ENCODE measurements at places on chromosomes 1 and 21.

DNA sequence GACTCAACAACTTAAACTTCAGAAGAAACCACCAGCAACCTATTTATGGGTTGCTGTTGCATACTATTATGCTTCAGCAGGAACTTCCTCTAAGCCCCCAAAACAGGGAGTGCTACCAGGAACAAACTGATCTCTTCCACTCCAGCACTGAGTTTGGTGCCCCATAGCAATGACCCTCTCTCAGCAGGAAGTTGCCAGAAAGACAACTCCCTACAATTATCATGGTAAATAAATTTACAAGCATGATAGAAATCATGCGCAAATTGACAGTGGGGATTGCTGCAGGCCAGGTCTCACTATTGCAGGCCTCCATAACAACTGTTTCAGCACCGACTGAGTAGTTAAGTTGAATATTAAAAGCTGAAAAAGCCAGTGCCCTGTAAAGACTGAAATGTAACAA lies 180.6 kb downstream of the PLA2G4A start:
- no peak for DNase-seq

- no peak for DNase-seq
These were observed 122.0 kb upstream of the ADGRL2 start for GRCh38 chr1:81678779-81679178.

GRCh38 chr1:234926559-234927311 lies 201.9 kb downstream of the TOMM20 start:
- no peak for DNase-seq

- no peak for DNase-seq
These were observed 36.1 kb downstream of the VN1R5 start for GRCh38 chr1:247291833-247292561.

DNA sequence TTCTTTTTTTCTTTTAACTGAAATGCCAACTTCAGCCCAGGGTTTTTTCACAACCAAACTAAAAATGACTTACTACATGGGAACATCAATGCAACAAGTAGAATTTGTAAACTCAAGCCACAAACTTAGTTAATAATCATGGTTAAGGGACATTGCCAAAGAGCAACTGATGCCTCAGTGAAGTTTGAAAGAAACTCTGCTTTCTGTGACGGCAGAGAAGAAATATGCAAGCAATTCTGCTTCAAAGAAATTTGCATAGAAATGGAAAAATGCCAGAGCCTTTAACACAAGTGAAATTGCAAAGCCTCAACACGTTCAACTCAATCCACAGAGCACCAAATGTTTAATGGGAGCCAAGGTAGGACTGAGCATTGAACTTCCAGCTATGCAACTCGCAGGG lies 5.0 kb upstream of the CHD5 start:
- no peak for DNase-seq

GRCh38 chr1:167761400-167761799 lies 39.6 kb downstream of the MPZL1 start:
- DNase-seq, result no peak

DNA sequence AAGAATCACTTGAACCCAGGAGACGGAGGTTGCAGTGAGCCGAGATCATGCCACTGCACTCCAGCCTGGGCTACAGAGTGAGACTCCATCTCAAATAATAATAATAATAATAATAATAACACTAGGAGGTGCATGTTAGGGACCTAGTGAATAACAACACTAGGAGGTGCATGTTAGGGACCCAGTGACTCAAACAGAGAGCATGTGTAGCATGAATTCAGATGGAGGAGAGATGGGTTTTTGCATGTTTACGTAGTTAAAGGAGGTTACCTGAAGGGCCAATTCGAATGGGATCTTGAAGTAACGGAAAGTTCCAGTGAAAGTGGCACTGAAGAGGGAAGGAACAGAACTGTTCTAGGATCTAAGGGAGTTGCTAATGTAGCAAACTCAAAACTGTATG lies 7.1 kb upstream of the KCNK1 start:
- DNase-seq, result no peak

DNA sequence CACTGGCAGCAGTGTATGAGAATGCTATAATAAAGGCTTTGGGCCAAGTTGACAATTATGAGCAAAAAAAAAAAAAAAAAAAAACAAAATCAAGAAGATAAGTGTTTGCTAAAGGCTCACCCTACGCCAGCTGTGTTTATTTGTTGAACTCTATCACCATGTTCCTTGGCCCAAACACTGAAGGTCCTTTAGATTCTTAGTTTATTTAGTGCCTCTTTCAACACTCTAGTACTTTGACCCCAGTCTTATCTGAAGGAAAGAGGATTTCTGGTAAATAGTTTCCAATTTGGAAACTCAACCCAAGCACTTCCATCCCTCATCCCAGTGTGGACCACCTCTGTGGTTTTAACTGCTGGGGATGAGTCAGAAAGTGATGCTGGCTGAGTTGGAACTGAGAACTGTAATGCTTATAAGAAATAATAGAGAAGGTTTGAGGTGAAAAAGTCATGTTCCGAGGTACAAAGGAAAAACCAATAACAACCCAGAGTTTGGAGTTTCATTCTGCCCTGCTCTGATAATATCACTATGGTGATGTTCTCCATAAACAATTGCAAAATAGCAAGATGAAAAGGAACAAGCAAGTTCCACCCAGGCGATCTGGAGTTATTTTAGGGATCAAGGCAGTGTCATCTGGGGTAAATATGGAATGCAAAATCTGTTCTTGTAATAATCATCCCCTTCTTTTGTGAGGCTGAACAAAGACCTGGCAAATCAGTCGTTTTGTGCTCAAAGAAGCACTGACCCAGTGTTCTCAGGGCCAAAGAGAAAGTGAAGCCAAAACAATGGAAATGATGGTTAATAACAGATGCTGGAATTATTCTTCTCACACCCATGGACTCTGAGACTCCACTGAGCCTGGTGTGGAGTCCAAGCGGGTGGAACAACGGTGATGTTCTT lies 19.7 kb upstream of the CAPZB start:
- DNase-seq, result no peak

GRCh38 chr1:159338018-159338417 lies 35.9 kb downstream of the FCER1A start:
- DNase-seq, result no peak

DNA sequence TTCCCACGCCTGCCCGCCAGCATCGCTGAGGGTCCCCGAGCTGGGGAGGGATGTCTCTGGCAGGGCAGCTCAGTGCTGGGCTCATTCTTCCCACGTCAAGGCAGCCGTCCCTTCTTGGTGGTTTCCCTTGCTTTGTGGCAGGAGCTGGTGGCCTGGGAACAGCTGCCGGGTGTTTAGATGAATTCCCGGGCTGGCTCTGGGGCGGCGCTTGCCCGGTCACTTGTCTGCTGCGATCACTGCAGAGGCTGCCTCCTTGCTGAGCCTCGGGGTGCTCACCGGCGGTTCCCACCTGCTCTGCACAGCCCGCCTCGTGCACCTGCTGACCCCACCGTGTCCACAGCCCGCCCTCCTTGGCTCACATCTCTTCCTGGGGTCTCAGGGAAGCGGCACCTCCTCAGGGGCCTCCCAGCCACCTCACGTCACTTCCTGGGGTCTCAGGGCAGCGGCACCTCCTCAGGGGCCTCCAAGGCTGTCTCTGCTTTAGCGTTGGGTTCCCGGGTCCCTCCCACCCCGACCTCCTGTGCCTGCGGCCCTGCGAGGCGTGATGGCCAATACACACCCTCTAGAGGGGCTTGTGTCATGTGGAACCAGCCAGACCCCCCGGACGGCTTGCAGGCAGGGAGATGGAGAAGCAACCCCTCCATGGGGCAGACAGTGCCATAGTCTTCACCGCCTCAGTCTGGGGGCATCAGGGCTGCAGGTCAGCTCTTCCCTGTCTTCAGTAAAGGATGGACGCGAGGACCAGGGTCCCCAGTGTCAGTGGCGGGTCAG lies 13.5 kb downstream of the COL18A1 start:
- DNase-seq, result no peak

DNA sequence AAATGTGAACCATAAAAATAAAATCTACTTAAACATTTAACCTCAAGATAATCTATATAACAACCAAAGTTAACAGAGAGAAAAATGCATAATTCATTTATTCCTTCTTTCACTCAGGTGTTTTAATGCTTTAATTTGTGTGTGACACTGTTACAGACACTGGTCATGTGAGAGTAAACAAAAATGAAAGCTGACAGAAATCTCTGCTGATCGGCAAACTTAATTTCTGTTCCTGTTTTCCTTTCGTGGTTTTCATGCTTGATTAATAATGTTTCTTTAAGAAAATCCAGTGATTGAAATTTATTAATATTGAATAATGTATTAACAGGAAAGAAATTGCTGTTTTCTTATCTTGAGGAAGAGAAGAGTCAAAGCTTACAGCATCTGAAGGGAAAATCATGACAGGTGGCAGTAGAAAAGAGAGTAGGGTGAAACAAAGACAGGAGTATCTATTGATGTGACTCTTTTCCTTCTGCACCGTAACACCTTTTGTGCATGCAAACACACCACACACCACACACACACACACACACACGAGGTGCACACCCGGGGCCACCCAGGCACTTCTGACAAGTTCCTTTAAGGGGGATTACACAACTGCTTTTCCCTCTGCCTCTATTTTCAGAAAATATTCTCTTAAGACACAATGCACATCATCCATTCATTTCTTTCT lies 1.6 kb downstream of the OR2AK2 start:
- DNase-seq, result no peak

GRCh38 chr21:35090403-35090802 lies 41.3 kb upstream of the RUNX1 start:
- DNase-seq, result no peak

DNA sequence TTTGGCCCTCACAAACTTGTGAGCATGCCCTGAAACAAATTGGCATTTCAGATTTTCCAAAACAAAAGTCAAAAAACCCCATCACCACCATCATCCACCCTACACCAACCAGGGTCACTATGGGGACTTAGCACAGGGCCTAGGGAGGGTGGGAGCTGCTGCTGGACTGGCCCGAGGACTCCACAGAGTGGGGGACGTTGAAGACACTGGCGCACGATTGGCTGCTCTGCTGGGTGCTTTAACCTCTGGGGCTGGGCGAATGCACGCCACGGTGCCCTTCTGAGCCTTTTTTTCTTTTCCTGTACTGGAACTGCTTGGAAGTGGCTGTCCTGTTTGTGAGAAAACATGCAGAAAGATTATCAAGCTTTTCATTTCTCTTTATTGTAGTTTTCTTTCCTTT lies 92.8 kb downstream of the CD247 start:
- no peak for DNase-seq

DNA sequence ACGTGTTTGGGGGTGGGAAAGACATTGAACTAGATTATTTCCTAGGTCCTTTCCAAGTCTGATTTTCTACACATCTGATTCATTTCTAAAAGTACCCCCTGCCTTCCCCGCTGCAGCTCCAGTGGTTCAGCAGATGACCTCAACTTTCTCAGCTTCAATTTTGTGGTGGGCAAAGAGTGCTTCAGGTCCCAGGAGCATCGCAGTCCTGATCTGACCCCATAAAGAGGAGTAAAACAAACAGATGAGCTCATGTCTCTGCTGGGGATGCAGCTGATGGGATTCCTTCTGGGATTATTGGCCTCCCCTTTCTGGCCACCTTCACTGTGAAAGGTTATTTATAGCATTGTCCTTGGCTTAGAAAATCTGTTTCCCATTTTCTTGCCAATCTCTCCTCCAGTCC lies 337.0 kb upstream of the PLXNA2 start:
- DNase-seq, result no peak

GRCh38 chr1:51729824-51730301 lies 113.0 kb downstream of the OSBPL9 start:
- no peak for DNase-seq

GRCh38 chr1:58689167-58689566 lies 10.7 kb downstream of the MYSM1 start:
- DNase-seq, result no peak

- DNase-seq, result no peak
These were observed 18.1 kb upstream of the PTPN14 start for GRCh38 chr1:214569357-214570004.

GRCh38 chr1:199945591-199945990 lies 81.9 kb upstream of the NR5A2 start:
- DNase-seq, result no peak

- no peak for DNase-seq
These were observed 737 bp downstream of the HES4 start for GRCh38 chr1:998995-999724.

GRCh38 chr1:207328004-207328403 lies 6.5 kb downstream of the CD55 start:
- no peak for DNase-seq

GRCh38 chr21:37866027-37866426 lies 50.2 kb downstream of the KCNJ6 start:
- peak; percentile 31 for DNase-seq

DNA sequence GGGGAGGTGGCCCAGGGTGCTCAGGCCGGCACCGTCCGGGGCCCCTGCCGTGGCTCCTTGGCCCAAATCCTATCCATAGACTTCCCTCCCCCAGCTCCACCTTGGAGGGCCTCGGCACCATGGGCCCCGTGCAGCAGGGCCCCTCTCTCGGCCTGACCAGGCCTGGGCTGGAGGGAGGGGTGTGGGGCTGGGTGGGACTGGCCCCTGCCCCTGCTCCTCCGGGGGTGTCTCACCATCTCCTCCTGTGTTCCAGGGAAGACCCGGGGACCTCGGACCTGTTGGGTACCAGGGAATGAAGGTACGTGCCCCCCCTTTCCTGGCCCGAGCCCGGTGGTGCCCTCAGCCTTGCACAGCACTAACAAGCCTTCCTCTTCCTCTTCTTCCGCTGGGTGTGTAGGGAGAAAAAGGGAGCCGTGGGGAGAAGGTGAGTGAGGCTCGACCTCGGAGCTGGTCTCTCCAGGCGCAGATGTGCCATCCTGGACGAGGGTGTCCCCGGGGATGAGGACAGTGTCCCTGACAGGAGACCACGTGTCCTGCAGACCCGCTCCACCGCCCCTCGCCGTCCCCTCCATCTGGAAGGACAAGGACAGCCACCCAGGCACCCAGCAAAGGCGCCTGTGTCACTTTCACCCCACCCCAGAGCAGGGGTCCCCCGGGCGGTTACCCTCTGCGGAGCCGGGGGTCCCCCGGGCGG lies 7.9 kb downstream of the COL6A1 start:
- no peak for DNase-seq

DNA sequence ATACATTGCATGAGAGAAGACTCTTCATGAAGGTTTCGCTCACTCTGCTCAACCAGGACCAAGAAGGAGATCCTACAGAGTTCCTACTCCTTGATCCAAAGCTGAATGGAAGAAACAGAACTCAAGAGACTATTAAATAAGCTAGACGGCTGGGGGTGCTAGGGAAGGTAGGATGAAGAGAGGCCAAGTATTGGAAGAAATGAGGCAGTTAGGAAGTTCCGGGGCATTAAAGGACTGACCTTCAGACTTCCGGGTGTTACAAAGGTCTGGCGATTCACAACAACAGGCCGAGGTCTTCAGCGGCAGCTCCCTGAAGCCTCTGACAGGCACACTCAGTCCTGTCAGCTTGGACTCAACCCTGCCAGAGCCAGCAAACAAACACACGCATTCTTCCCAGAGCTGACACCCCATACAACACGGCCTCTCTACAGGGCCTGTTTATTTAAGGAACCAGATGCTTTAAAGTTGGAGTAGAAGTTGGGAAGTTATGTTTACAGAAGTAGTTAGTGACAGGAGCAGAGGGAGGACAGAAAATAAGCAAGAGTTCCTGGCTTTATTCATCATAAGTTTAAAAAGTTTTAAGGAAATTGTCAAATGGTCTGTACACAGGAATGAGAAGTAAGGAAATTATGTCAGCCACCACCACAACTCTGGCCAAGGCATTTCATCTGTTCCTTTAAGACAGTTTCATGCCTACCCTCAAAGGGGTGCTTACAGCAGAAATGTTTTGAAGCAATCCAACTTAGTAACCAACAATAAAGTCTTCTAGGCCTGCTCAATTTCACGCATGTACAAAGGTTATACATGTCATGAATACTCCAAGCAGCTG lies 4.7 kb downstream of the SORT1 start:
- no peak for DNase-seq

- no peak for DNase-seq
These were observed 11.7 kb upstream of the TNFRSF8 start for GRCh38 chr1:12051361-12051760.

Data from hematopoietic multipotent progenitor cell (in vitro differentiated cells).